ENCODE measurements at places on chromosomes 2 and 18.

DNA sequence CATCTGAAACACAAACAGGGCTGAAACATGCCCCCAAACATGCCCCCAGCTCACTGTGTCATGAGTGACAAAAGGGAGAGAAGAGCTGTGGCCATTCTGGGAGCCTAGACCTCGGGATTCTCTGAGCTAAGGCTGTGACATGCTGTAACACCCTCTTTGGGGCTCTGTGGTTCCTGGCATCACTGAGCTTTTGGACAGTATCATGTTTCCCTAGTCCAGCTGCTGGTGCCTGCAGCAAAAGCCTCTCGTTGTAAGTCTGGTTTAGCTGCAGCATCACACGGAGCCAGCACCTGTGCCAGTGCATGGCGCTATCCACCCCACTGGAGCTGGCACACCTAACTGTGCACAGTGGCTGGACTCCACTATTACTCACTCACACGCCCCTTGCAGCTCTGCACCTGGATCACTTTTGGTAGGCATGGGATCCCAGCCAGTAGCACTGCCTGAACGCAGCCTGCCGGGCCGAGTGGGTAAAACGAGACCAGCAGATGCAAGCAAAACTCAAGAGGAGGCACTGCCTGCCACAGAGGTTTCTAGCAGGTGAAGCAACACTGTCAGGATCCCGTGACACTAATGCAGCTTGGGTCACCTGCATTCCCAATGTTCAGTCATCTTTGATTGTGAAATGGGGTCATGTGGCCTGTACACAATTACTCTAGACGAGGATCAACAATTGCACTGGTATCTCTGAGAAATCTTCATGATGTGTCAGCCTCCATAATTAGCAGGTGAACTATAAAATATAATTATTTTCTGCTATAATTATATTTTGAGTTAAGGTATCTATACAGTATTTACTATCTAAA is 547.2 kb downstream of the ZNF804A start:
- no peak for DNase-seq

- no peak for DNase-seq
Observed at GRCh38 chr2:100971221-100971620, 30.9 kb upstream of the RPL31 start.

GRCh38 chr2:181991171-181991885 is 5.7 kb downstream of the PPP1R1C start:
- no peak for DNase-seq

- DNase-seq: no peak
Observed at GRCh38 chr2:158735822-158736580, 59.1 kb upstream of the DAPL1 start.

DNA sequence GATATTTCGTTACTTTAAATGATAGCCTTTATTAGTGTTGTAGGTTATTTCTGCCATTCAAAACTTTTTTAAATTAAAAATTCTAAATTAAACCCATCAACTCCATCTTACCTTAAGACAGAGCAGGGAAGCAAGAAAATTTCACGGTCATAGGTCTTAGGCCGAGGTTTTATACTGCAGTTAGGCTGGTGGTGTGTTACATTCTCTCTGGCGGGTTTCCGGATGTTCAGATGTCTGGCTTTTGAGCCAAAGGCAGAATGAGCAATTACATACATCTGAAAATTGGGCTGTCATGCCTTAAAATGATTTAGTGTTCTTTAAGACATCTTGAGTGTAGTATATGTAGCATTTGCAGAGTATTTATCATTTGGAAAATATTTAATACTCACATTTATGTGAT is 27.9 kb downstream of the GLS start:
- no peak for DNase-seq

- DNase-seq: no peak
Observed at GRCh38 chr18:79381811-79382311, 13.9 kb upstream of the NFATC1 start.

GRCh38 chr2:43123981-43124686 is 102.3 kb downstream of the ZFP36L2 start:
- no peak for DNase-seq

DNA sequence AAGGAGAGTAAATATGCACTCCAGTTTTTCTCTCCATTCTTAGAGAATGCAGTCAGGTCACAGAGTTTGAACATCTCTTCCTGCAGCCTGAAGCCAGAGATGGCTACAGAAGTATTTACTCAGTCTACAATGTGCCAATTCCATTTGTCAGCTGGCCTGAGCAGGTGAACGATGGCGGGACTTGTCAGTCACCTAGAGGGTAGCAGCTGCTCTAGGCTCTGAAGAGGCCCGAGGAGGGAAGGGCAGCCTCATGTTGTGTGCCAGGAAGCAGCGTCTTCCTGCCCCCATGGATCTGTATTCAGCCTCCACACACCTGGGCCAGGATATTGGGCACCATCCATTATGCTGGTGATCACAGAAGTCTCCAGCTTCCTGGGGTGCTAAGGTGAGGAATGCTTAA is 316.7 kb upstream of the CHAC2 start:
- DNase-seq: no peak

- DNase-seq: no peak
Observed at GRCh38 chr18:73724958-73725357, 422.7 kb downstream of the FBXO15 start.

DNA sequence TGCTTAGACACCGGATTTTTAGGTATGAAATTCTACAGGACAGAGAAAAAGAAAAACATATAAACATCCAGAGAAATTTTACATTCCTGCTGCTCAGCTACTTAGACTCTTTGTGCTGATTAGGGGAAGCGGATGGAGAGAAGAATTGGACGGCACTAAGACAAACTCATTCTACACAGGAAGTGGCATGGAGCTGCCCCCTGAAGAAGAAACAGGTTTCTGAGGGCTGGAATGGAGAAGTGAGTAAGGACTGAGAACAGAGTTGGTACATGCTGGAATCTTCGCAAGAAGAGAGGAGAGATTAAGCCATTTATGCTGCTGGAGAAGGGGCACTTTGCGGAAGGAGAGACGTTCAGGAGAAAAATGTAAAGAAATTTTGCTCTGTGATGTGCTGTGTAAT is 253.0 kb upstream of the ERBB4 start:
- DNase-seq: no peak

- DNase-seq: no peak
Observed at GRCh38 chr2:3774336-3774735, 71.0 kb downstream of the DCDC2C start.

DNA sequence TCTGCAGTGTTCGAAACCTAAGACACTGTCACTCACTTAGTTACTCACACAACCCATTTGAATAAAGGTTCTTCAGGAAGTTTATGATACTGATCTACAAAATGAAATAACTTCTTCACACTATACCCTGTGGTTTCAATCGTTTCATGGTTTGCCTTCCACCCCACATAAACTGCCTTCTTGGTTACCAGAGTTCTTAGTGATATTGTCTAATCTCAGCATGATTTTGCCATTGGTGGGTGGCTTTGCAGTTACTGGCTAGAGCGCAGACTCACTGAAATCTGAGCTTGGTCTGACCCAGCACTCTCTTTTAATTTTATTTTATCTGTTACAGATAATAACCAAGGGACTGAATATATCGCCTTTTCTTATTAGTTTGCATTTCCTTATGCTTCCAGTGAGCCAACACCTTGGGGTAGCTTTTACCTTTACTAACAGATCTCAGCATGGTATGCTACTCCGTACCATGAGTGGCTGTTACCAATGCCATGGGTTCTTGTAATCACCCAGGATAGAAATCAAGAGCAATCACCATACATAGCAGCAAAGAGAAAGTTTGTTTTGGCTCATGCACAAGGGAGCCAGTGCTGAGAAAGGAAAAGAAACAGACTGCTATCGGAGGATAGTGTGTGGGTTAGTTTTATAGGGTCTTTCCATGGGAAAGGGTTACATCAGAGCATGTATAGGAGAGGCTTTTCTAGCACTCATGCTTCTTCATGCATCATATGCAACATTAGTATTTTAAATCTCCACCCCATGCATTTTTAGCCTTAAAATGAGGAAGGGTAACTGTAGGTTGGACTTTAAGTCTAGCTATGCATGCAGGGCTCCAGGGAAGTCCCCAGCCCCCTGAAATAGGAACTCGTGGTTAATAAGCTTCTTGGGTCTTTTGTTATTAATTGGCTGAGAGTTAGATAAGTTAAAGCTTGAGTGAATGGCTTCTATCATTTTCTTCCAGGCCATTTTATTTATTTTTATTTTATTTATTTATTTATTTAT is 33.3 kb downstream of the ANXA4 start:
- DNase-seq: no peak

GRCh38 chr2:32977228-32977758 is 30.5 kb downstream of the LTBP1 start:
- DNase-seq: no peak

DNA sequence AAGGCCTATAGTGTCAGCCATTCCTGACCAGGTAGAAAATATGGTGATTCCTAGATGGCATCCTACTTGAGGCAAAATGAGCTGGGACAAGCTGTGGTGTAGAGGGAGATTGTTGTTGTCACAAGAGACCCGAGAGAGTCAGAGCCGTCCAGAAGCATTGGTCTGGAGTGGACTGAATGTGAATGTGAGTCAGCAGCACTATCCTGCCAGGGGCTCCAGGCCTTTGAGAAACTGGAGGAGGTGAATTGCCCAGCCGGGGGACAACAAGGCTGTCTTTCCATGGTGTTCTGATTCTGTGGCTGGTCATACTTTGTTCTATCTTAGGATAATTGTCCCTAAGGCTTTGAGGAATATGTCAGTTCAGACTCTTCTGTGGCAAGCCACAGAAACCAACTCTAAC is 29.4 kb upstream of the EIF2AK3 start:
- DNase-seq: no peak

DNA sequence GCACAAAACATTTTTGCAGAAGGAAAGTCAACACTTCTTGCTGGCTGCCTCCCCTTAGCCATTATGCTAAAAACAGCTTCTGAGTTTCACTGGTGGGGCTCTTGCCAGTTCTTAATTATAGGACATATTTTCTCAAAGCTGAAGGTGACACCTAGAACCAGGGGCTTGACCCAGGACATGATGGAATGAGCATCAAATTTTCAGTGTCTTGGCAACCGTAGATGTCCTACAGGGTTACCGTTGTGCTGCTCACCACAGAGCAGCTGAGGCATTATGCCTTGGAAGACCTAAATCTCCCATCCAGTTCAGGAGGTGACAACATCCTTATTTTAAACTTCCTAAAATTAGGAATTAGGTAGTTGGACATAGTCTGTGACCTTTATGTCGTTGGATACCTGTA is 46.7 kb downstream of the TMEM185B start:
- DNase-seq: no peak

GRCh38 chr2:191995285-191995684 is 148.4 kb upstream of the CAVIN2 start:
- no peak for DNase-seq

DNA sequence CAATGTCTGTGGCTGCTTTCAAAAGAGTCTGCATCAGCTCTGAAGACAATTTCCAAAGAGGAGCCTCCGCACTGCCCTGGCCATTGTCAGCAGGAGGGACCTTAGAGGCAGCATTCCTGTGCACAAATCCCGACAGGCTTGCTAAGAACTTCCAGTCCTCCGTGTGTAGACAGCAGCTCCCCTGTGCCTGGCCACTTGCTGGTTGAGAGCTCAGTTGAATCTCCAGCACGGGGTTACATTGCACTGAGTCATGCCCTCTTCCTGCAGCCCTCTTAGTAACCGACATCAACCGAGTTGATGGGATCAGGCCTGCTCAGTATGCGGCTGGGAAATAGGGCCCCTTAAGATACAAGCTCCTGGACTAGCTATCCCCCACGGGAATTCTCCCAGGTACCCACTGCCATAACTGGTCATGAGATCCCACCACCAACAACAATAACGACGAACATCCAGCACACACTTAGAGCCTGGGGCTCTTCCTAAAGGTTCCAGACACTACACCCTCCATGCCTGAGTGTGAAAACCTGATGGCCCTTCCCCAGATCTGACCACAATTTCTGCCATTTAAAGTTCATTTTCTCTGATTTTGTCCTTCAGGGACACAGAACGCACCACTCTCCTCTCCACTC is 12.0 kb downstream of the ATP6V1B1 start:
- DNase-seq: no peak

DNA sequence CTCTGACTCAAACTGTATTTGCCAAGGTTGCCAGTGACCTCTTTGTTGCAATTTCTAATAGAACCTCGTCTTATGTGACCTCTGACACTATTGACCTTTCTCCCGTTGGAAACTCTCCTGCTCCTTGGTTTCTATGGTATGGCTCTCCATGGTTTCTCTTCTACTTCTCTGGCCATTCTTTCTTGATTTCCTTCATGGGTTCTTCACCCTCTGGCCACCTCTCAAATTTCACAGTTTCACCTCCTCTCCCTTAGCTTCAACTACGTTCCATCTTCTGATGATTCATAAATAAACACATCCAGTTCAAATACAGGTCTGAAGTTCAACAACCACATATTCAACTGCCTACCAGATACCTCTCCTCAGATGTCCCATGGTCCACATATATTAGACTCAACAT is 109.5 kb downstream of the CACNB4 start:
- DNase-seq: no peak
